ENCODE measurements at places on chromosomes 6 and 20. TPM values are rescaled to one million over a fixed set of nuclear protein-coding genes. Genes with fewer than 3 reads are reported as not detected.

GRCh38 chr6:73231986-73232391 lies 6.7 kb upstream of the KHDC1L start:
- no peak for DNase-seq

GRCh38 chr6:82785206-82785605 lies 280.4 kb downstream of the UBE3D start:
- DNase-seq: no peak

DNA sequence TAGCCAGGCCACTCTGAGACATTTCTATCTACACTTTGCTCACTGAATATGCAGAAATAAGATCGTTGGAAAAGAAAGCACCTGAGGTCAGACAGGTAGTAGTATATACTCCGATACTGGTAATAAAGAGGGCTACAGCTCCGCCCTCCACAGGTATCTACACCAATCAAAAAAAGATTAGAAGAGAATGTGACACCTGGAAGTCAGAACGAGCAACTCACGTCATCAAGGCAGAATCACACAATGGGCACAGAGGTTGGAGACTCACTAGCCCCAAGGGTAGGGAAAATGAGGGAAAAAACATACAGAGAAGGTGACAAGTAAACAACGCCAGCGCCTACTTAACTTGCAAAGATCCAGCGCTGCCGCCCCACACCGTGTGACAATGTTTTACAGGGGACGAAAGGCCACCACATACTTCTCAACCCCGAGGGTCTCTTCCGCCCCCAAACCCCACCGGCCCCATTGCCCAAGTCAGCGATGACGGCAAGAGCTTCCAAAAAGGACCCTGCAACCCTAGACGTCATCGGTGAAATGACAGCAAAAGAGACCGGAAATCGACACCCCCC lies 653 bp downstream of the LMBRD1 start:
- no peak for DNase-seq

- DNase-seq: peak; percentile 11
Observed at GRCh38 chr6:28446818-28447511, 3.7 kb upstream of the ZSCAN23 start.

The LY6G6C gene
- polyA plus RNA-seq: not detected

DNA sequence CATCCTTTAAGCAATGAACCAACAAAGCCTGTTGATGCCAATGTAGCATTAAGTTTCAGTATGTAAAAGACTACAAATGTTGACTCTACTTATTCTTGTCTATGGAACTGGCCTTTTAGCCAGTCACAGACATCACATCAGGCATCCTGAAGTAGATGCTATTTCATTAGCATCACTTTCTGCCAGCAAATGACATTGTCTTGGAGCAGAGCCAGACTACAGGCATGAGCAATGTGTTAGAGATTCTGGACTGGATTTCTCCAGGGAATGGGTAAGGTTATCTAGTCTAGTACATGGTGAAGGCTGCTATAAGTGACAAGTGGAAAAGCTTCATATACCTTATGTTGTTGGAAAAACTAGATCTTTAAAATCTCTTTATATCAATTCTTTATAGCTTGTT lies 142.9 kb downstream of the ADGRB3 start:
- DNase-seq: peak; percentile 71

- peak; percentile 68 for DNase-seq
Observed at GRCh38 chr6:43127877-43128276, 43.2 kb upstream of the SRF start.

GRCh38 chr6:31180500-31180899 lies 10.0 kb upstream of the POU5F1 start:
- DNase-seq: peak; percentile 83

The IL17F gene
- polyA plus RNA-seq: not detected

The SEMG1 gene
- polyA plus RNA-seq: not detected

The KIAA1755 gene
- polyA plus RNA-seq: not detected

DNA sequence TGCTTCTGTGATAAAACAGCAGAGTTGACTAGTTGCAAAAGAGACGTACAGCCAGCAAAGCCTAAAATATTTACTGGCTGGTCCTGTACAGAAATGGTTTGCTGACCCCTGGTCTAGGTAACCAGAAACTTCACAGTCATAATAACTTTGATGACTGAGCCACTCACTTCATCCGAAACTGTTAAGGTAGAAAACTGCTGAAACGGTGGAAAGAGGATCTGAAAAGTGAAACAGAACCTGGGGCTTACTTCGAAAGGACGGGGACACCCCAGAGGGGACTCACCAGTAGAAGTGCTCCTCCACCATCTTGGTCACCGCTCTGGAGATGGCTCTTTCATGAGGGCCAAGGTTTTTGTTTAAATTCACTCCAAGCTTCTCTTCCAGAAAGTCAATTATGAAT lies 16.4 kb downstream of the FAXC start:
- DNase-seq: no peak

GRCh38 chr20:48541581-48542071 lies 286.2 kb downstream of the PREX1 start:
- no peak for DNase-seq

The GPR63 gene
- polyA plus RNA-seq: not detected

GRCh38 chr6:169145496-169145895 lies 108.2 kb downstream of the THBS2 start:
- no peak for DNase-seq

The CLVS2 gene
- not detected for polyA plus RNA-seq

GRCh38 chr20:38406476-38406875 lies 28.7 kb downstream of the SNHG17 start:
- no peak for DNase-seq

- no peak for DNase-seq
Observed at GRCh38 chr6:25946631-25947030, 16.0 kb upstream of the TRIM38 start.

- DNase-seq: no peak
Observed at GRCh38 chr6:19037607-19038006, 650.5 kb downstream of the RNF144B start.

The GTSF1L gene
- not detected for polyA plus RNA-seq

- no peak for DNase-seq
Observed at GRCh38 chr6:123902738-123903313, 99.2 kb downstream of the NKAIN2 start.

The QKI gene
- polyA plus RNA-seq: 148 TPM

DNA sequence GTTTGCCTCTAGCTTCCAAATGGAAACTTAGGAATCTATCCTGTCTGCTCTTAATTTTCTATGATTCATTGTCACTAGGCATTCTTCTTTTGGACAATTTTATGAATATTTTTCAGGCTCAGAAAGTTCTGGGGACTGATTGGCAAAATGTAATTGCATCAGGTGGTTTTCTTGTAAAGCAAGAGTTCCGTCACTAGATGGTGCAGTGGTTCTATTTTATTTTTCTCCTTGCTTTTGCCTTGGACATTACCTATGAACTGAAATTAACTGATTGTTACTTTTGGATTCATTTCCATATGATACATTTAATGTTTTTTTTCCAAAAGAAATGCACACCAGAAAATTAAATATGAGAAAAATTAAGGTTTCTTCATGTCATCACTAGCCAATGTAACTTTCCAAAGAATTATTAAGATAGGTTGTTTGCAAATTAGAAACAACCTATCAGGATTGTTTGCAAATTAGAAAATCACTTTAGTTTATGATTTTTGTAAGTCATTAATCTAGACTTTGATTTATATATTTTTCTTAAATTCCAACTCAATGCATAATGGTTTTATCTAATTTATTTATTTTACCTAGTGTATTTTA lies 48.0 kb downstream of the TMEM170B start:
- peak; percentile 76 for DNase-seq

The MAS1 gene
- polyA plus RNA-seq: not detected

GRCh38 chr20:2917266-2917665 lies 44.0 kb downstream of the PTPRA start:
- no peak for DNase-seq

The DLL1 gene
- 5.3 TPM for polyA plus RNA-seq

GRCh38 chr6:22152841-22153240 lies 144.0 kb downstream of the PRL start:
- no peak for DNase-seq

- DNase-seq: peak; percentile 85
Observed at GRCh38 chr6:14066782-14067406, 50.7 kb upstream of the CD83 start.

The TRIM38 gene
- polyA plus RNA-seq: 0.05 TPM

The SALL4 gene
- polyA plus RNA-seq: 13.6 TPM

The PKIB gene
- 71.4 TPM for polyA plus RNA-seq

The GOPC gene
- polyA plus RNA-seq: 27.9 TPM

- no peak for DNase-seq
Observed at GRCh38 chr20:48242623-48243022, 457.3 kb upstream of the SULF2 start.

DNA sequence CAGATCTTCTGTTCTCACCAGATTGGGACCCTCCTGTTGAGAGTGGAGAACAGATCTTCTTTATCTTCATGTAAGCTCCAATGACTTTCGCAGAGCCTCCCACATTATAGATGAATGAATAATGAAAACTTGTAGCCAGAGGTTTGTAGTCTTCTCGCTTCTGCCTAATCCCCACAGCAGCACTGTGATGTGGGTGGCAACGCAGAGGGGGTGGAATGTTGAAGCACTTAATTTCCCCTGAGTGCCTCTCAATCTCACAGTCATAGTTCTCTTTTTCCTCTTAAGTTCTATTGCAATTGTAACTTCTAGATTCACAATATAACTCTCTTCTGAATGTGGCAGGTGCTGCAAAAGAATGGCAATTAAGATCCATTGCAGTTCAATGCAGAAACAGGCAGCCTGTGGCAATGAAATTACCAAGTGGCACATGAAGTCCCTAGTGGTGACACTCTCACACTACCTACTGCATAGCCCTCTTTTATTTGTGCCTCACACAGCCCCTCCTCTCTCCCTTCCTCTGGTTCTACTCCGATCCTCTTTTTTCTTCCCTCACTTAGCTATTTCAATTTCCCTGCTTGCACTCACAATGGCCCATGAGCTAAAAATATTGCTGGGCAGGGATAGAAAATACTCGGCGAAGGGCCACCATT lies 281.9 kb downstream of the UBE3D start:
- DNase-seq: no peak

DNA sequence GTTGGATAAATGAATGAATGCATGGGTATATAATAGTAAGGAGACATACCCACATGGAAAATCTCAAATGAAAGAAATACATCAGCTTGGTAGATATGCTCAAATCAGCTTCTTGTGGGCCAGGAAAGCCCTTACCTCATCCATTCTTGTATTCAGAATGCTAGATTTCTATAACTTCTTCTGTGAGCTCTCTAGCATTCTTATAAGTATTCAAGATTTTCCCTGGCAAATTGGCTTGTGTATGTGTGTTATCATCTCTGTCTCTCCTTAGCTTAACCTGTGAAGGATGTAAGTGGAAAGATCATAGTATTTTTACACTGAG lies 100.8 kb downstream of the OR2B2 start:
- DNase-seq: no peak

DNA sequence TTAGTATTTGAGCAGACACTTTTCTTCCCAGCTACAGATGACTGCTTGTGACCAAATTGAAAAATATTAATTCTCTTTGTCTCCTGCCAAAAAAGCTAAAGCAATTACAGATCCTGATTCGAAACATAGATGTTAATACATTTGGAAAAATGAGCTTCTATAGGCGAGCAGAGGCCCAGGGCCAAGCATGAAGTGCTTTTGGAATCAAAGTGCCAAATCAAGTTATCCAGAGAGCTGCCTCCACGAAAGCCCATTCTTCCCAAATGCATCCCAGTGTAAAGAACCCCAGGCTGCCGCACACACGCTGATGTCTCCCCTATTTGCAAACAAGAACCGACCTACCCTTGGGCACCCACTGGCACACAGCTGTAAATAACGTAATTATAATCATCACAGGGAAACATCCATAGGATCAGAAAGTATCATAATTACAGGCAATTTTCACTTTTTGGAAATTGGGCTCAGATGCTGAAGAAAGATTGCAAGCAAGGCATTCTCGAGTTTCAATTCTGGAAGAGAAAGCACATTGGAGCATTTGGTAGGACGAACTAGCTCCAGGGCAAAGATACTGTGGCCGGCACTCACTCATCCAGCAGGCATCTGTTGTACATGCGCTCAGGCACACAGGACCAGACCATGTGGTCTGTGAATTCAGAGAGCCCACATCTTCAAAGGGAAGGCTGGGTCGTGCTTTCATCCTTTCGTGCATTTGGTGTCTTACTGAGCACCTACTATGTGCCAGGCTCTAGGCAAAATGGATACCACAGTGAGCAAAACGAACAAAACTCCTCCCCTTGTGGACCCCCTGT lies 45.9 kb downstream of the BMP7 start:
- DNase-seq: no peak

- peak; percentile 10 for DNase-seq
Observed at GRCh38 chr20:32285621-32286371, 8.3 kb downstream of the KIF3B start.

Measured in cardiac muscle cell (in vitro differentiated cells and primary cell).